ENCODE measurements at places on chromosomes 7 and 10. TPM values are rescaled to one million over a fixed set of nuclear protein-coding genes. Genes with fewer than 3 reads are reported as not detected.

ERVW-1 gene
- 0.51 TPM for total RNA-seq

MBL2 gene
- 0.46 TPM for total RNA-seq

CALML5 gene
- not detected for total RNA-seq

METTL27 gene
- total RNA-seq: 1.7 TPM

MUC12 gene
- total RNA-seq: 0.49 TPM

SUGCT gene
- 9.9 TPM for total RNA-seq

SPDYE2B gene
- not detected for total RNA-seq

ADAP1 gene
- total RNA-seq: 65.6 TPM

C10orf67 gene
- not detected for total RNA-seq

DNA sequence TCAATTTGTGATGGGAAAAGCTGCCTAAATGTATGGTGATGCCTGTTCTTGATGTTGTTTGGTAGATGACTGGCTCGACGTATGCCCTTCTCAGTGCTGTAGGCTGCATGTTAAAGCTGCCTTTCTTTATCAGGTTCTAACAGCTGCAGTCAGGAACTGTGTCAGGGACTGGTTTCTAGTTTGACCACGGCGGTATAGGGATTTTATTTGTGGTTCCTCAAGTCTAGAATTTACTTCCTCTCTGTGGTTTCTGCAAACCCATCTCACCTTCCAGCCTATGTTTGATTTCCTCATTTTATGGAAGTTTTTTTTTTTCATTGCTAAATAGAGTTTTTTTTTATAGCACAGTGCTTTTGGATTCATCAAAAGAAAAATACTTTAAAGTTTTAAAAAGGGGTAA, 26.5 kb downstream of the LMTK2 start:
- no peaks in the 10 kb centered on the region for H3K27me3 ChIP-seq
- no peak overlapping the region for H3K4me3 ChIP-seq
- no peaks in the 10 kb centered on the region for H3K36me3 ChIP-seq
- peak overlapping the region; percentile 16 for H3K27ac ChIP-seq

GRCh38 chr10:31940839-31941653, 12.4 kb upstream of the ARHGAP12 start:
- peak; percentile 70 for DNase-seq
- H3K36me3 ChIP-seq: no peaks in the 10 kb centered on the region
- peaks cover 70% of the 10 kb centered on the region for H3K4me1 ChIP-seq
- H3K4me3 ChIP-seq: no peak overlapping the region

DNA sequence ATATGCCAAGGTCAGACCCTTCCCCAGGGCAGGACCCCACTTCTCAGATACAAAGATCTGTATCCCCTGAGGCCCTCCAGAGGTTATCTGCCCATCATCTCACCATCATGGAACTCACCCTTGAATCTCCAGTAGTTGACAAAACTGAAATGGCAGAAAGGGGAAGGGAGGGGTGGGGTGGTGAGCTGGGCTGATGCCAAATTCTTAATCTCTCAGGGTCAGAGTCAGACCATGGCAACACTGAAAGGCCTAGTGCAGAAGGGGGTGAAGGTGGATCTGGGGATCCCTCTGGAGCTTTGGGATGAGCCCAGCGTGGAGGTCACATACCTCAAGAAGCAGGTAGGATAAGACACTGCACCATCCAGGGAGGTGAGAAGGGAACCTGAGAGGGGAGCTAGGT, 3.1 kb downstream of the CNPY4 start:
- H3K27ac ChIP-seq: no peak overlapping the region
- H3K27me3 ChIP-seq: no peaks in the 10 kb centered on the region
- peaks cover 19% of the 10 kb centered on the region for H3K4me1 ChIP-seq
- H3K4me3 ChIP-seq: no peak overlapping the region
- DNase-seq: no peak

- H3K4me3 ChIP-seq: no peak overlapping the region
- H3K4me1 ChIP-seq: no peaks in the 10 kb centered on the region
- no peak for DNase-seq
- H3K27ac ChIP-seq: no peak overlapping the region
- no peaks in the 10 kb centered on the region for H3K36me3 ChIP-seq
Measured at GRCh38 chr10:130739016-130739756, 572.3 kb downstream of the TCERG1L start.

DNA sequence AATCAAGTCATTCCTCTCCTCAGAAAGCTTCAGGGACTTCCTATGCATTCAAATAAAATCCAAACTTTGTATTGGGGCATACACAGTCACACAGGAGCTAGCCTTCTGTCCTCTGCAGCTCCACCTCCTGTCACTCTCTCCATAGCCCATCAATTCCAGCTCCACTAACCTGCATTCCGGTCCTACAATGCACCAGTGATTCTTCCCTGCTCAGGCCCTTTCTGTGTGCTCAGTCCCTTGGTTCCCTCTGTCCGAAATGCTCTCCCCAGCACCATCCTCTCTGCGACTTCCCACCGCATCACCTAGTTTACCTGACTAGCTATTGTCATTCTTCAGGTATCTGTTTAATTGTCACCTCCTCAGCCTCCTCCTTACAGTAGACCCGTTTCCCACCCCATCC, 26.4 kb upstream of the YAE1 start:
- H3K27me3 ChIP-seq: no peaks in the 10 kb centered on the region
- DNase-seq: no peak
- H3K27ac ChIP-seq: no peak overlapping the region
- no peaks in the 10 kb centered on the region for H3K4me1 ChIP-seq

DNA sequence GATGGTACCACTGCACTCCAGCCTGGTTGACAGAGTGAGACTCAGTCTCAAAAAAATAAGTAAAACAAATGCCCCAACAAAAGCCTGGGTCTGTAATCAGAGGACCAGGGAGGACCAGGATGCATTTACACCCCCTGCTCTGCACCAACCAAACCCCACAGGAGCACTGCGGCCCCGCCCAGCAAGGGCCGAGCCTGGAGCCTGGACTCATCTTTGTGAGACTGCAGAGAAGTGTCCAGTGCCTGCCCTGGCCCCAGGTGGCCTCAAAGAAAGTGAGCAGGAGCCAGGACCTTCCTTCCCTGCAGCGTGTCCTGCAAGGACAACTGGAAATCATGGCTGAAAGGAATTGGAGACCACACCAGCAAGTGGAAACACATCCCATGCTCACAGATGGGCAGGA, 31.6 kb downstream of the KNDC1 start:
- H3K4me1 ChIP-seq: no peaks in the 10 kb centered on the region
- DNase-seq: no peak
- no peaks in the 10 kb centered on the region for H3K27me3 ChIP-seq
- H3K27ac ChIP-seq: no peak overlapping the region

DNA sequence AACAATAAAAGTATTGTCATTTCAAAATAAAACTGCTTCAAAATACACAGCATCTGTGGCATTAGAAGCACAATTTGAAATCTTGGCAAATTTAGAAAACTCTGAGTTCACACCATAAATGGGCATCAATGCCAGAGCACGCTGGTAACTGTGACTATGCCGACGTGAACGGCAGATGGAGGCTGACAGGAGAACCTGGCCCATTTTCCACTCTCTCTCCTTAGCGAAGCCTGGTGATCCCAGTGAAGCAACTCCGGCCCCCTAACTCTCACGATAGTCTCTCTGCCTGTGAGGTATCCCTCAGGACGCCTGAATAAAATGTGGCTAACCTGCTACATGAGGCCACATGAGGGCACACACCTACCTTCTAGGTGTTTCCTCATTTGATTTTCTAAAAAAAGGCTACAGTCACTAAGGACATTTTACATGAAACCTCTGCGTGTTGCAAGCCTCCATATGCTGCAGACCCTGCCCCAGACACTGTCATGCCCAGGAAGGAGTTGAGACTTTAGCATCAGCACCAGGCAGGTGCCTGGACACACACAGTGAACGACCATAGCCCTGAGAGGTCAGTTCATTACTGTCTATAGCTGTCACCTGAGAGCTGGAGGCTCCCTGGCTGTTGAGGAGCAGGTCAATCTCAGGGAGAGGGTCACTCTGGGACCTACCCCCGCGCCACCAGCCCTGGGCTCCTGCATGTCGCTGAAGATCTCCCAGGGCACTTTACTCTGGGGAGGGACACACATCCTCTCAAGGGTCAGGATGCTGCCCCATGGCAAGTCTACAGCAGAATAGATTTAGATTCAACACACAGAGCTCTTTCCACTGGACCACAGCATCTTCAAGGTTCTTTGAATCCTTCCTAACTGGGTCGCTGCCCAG, 62.9 kb upstream of the CAMK2B start:
- H3K27me3 ChIP-seq: no peaks in the 10 kb centered on the region
- no peak overlapping the region for H3K27ac ChIP-seq
- H3K4me1 ChIP-seq: no peaks in the 10 kb centered on the region
- peaks cover 1% of the 10 kb centered on the region for H3K36me3 ChIP-seq

GRCh38 chr10:105718207-105718995, 1077.3 kb downstream of the SORCS3 start:
- H3K4me3 ChIP-seq: no peak overlapping the region
- H3K27ac ChIP-seq: no peak overlapping the region
- no peak for DNase-seq
- no peaks in the 10 kb centered on the region for H3K4me1 ChIP-seq
- no peaks in the 10 kb centered on the region for H3K36me3 ChIP-seq
